Eye (tissue), 1 donor: ENCODE measurements at places on chromosomes 13 and 19.

GRCh38 chr13:111539252-111539651 is 218.8 kb downstream of the TEX29 start:
- DNase-seq, result no peak

DNA sequence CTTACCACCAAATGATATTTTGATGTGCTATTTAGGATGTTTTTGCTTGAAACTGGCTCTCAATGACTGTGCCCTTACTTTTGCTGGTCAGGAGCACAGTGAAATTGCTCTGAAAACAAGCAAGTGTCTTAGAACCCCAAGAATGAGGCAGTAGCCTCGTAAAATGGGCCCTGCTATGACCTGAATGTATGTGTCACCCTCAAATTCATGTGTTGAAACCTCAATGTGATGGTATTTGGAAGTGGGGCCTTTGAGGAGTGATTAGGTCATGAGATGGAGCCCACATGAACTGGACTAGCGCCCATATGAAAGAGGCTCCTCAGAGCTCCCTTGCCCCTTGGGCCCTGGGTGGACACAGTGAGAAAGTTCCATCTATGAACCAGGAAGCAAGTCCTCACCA is 155.2 kb downstream of the ZIC5 start:
- DNase-seq, result no peak

DNA sequence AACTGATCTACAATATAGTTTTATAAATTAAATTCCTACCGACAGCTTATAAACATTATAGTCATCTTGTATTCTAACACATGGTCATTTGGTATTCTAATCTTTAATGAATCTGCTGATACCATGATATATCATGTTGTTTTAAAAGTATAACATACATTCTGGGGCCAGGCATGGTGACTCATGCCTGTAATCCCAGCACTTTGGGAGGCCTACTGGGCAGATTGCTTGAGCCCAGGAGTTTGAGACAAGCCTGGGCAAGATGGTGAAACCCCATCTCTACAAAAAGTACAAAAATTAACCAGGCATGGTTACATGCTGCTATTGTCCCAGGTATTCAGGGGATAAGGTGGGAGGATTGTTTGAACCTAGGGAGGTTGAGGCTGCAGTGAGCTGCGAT is 3.1 kb downstream of the ZNF383 start:
- no peak for DNase-seq

DNA sequence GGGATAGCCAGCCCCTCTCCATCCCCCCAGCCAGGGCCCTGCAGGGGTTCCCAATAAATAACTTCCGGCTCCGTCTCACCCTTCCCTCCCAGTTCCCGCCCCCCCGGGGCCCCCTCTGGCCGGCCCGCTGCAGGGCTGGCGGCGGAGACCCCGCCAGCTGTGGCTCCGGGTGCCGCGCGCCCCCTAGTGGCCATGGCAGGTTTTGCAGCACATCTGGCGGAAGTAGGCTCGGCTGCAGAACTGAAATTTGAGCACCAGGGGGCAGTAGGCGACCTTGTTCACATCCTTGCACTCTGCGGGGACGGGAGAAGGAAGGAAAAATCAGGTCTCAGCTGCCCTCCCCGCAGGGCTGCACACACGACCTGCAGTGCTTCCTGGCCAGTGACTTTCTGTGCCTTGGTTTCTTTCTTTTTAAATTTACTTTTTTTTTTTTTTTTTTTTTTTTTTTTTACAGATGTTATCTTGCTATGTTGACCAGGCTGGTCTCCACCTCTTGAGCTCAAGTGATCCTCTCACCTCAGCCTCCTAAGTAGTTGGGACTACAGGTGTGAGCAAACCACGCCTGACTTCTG is 3.6 kb upstream of the MYO1F start:
- DNase-seq, result peak; percentile 93

- DNase-seq, result no peak
Observed at GRCh38 chr13:34842466-34842865, 99.6 kb upstream of the NBEA start.

DNA sequence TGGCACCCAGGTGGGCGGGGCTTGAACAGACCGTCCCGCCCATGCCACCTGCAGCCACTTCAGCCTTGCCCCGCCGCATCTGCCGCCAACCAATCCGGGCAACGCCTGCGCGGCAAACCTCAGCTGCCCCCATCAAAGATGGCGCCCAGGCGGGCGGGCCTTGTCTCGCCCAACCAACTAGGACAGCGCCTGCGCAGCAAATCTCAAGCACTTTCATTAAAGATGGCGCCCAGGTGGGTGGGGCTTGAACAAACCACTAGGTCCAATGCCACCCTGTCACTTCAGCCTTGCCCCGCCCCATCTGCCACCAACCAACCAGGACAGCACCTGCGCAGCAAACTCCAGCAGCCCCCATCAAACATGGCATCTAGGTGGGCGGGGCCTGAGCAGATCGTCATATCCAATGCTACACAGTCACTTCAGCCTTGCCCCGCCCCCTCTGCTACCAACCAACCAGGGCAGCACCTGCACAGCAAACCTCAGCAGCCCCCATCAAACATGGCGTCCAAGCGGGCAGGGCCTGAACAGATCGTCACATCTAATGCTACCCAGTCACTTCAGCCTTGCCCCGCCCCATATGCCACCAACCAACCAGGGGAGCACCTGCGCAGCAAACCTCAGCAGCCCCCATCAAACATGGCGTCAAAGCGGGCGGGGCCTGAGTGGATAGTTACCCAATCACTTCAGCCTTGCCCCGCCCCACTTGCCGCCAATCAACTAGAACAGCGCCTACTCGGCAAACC is 1.4 kb downstream of the PEG3 start:
- DNase-seq, result peak; percentile 98

- DNase-seq, result no peak
Observed at GRCh38 chr13:90385781-90386489, 961.6 kb upstream of the MIR17HG start.

GRCh38 chr19:14475251-14476073 is at the start of gene PTGER1:
TSS of gene PTGER1 (minus strand) at chr19:14475354. CDS start at chr19:14474320, 1,034 bp downstream.
- DNase-seq, result peak; percentile 61

- DNase-seq, result no peak
Observed at GRCh38 chr19:15862444-15862843, 35.4 kb downstream of the CYP4F2 start.

GRCh38 chr13:67231289-67232000 is 1.3 kb upstream of the PCDH9 start:
- no peak for DNase-seq

DNA sequence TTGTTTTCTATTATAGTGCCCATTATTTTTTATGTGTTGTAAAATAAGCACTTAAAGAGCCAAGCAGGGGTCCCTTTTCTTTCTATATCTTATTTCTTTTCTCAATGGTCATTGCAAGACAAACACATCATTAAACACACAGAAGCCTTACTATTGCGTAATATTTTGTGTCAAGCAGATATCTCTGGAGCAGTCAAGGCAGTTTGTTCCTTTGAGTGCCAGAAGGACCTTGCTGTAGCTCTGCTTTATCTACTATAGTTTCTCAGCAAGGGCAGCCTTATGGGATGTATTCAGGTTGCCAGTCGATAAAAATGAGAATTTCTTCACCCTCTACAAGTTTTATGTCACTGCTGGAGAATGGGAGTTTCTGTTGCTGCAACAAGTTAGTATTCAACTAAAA is 319.3 kb downstream of the TDRD3 start:
- no peak for DNase-seq

DNA sequence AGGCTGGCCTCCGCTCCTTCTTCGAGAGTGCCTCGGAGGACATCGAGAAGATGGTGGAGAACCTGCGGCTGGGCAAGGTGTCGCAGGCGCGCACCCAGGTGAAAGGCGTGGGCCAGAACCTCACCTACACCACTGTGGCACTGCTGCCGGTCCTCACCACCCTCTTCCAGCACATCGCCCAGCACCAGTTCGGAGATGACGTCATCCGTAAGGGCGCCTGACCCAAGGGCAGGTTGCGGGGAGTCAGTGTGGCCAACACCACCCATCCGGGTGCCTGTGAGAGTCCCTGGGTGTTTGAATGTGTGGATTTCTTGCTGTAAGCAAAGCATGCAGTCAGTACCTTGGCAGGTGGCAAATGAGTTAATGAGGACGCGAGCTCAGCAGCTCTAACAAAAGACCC is 78.8 kb downstream of the RYR1 start:
- DNase-seq, result no peak

DNA sequence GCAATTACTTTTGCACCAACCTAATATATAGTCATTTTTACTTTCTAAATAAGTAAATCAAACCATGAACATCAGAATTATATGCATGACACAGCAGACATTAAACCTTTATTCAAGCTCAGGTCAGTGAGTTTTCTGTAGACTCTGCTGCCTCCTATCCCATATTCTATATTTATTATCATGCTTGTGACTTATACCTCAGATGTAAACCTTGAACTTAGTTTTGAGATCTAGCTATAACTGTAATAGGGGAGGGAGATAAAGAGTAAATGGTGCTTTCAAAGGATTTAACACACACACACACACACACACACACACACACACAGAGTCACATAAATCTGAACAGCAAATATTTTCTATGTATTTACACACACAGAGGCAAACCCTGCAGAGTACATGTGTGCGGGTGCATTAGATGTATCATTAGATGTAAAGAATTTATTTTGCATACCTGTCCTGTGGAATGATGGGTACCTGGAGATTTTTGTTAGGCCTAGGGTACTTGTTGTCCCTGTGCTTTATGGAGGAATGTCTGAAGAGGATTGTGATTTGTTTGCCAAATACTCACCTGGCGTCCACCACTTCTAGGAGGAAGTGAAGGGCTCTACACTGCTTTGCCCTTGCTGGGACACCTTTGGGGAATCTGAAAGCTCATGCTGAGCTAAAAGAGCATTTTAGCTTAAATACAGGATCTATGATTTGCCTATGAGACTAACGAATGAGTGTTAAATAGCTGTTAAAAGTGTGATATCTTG is 521.9 kb downstream of the KLF5 start:
- no peak for DNase-seq

GRCh38 chr13:85497652-85498051 is 301.6 kb downstream of the SLITRK6 start:
- DNase-seq, result no peak

DNA sequence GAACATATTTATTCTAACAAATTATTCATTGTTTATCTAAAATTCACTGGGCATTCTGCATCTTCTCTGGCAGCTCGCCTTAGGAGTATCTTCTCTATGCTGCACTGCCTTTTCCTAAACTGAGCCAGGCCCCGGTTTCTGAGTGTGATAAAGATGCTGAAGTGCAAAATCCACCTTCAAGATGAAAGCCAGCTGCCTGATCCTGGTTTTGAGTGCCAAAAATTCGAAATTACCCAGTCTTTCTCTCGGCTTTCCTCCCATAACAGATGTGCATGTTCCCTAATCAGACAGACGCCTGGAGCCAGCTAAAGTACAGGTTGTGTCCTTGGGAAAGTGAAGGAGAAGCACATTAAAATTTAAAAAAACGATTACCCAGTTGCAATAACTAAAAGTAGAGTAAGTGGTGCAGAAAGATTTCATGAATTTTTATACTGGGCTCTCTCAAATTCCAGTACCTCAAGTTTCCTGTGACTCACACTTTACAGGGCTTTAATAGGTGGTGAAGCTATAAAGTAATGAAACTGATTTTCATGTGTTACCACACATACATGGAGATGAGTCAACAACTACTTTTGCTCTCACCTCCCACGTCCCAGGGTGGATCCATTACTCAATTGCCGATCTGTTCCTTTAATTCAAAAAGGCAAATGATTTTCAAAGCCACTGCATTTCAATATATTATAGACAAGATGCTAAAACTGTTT is 65.0 kb upstream of the GTF2F2 start:
- no peak for DNase-seq

- DNase-seq, result no peak
Observed at GRCh38 chr13:43203781-43204180, 180.4 kb downstream of the DNAJC15 start.

DNA sequence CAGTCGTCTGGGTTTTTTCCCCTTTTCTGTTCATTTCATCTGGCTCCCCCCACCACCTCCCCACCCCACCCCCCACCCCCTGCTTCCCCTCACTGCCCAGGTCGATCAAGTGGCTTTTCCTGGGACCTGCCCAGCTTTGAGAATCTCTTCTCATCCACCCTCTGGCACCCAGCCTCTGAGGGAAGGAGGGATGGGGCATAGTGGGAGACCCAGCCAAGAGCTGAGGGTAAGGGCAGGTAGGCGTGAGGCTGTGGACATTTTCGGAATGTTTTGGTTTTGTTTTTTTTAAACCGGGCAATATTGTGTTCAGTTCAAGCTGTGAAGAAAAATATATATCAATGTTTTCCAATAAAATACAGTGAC is 9.3 kb downstream of the CALM3 start:
- DNase-seq, result no peak

- DNase-seq, result no peak
Observed at GRCh38 chr19:32200312-32201038, 144.9 kb upstream of the ZNF507 start.

- peak; percentile 37 for DNase-seq
Observed at GRCh38 chr19:29505097-29505824, 20.5 kb upstream of the VSTM2B start.

DNA sequence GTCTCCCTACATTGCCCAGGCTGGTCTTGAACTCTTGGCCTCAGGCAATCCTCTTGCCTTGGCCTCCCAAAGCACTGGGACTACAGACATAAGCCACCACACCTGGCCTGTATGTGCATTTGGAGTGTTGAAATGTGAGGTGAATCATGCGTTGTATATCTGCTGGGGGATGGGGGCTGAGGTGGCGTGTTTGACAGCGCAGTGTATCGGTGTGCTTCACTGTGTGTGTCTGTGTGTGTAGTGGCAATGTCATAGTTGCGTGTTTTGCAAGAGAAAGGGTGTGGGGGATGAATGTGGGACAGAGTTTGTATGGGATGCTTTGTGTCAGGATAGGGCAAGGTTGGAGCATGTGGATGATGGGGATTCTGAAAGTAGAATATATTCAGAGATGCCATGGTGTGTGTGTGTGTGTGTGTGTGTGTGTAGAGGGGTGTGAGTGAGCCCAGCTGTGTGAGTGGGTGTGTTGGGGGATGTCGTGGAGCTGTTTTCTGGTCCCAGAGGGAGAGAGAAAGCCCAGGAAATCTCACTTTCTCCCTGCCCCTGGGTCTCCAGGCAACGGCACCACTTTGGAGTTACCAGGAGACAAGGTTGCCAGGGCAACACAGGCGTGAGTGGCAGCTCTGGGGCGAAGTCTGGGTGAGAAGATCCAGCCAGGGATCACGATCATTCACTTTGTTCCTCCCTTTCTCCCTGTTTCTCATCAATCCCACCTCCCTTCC is 1.1 kb upstream of the SWSAP1 start:
- DNase-seq, result peak; percentile 95

DNA sequence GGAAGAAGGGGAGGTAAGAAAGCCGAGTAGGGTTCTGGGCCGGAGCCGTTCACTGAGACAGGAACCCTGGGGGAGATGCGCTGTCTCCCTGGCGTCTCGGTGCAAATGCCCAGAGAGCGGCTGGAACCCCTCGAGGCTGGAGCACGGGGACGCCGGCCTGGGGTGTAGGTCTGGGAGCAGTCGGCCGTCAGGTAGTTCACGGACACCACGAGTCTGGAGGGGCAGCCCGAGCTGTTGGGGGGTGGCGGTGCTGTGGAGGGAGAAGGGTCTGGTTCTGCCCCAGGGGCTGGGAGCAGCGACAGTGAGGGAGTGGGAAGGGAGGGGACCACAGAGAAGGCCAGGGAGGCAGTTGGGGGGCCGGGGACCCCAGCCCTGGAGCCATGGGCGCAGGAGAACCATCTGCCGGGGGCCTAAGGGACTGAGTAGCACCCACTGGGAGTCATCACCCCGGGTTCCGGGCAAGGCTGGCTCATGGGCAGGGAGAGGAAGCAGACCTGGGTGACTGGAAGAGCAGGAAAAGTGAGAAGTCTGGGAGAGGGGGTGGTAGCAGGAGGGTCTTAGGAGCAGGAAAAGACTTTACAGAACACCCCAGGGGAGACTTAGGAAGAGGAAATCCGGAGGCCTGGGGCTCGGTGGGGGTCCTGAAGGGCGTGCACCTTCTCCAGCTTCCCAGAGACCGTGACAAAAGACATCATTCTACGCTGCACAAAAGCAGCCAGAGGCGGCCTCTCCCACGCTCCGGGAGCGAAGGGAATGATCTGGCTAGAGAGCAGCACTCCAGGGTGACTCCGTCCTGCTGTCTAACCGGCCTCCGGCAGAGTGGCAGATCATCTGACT is 173.1 kb upstream of the SOX1 start:
- peak; percentile 58 for DNase-seq
